Ureter (tissue), 1 donor: ENCODE measurements at places on chromosomes 5 and 9. TPM values are rescaled to one million over a fixed set of nuclear protein-coding genes. Genes with fewer than 3 reads are reported as not detected.

The PCDHGA7 gene
- 5.8 TPM for total RNA-seq

The SH3RF2 gene
- 9.5 TPM for total RNA-seq

The LMX1B gene
- not detected for total RNA-seq

The PELO gene
- total RNA-seq: 44.7 TPM

The SYK gene
- total RNA-seq: 52.9 TPM

The PDGFRB gene
- total RNA-seq: 108 TPM

The CTXN3 gene
- total RNA-seq: not detected

The CDKN2B gene
- 6.1 TPM for total RNA-seq

The PLEKHG4B gene
- 9.5 TPM for total RNA-seq

The PCDHGC4 gene
- total RNA-seq: 3.6 TPM

The MSMP gene
- total RNA-seq: not detected

The ANKRD34B gene
- total RNA-seq: not detected

The ZBTB34 gene
- 10.1 TPM for total RNA-seq

The CTSV gene
- not detected for total RNA-seq

The SPINK4 gene
- not detected for total RNA-seq

The BRINP1 gene
- 1.8 TPM for total RNA-seq

The DND1 gene
- 2.7 TPM for total RNA-seq

The ADGRD2 gene
- total RNA-seq: 0.29 TPM

The FAM221B gene
- 0.26 TPM for total RNA-seq

The MYOT gene
- 1.3 TPM for total RNA-seq

The AHRR gene
- total RNA-seq: 7.4 TPM

The CBY3 gene
- total RNA-seq: not detected

The CARD9 gene
- total RNA-seq: 11.5 TPM

The SMIM33 gene
- total RNA-seq: not detected

The WNT8A gene
- total RNA-seq: not detected

The NHP2 gene
- 183 TPM for total RNA-seq

The SELENOP gene
- 87.8 TPM for total RNA-seq

The PHF24 gene
- 1.7 TPM for total RNA-seq

The ADAMTSL1 gene
- 11.5 TPM for total RNA-seq

The GDF9 gene
- total RNA-seq: 0.73 TPM

The C8G gene
- 1.6 TPM for total RNA-seq

The ARAP3 gene
- total RNA-seq: 39.2 TPM

The TIMD4 gene
- total RNA-seq: 1.2 TPM

The POU5F2 gene
- 4.9 TPM for total RNA-seq

The FAM169A gene
- 15.2 TPM for total RNA-seq

The SH3TC2 gene
- 70.0 TPM for total RNA-seq

The LCN10 gene
- total RNA-seq: 40.6 TPM

The PRDM9 gene
- not detected for total RNA-seq

The IGIP gene
- total RNA-seq: 15.9 TPM

The IFNE gene
- 5.4 TPM for total RNA-seq

The INPP5E gene
- 13.5 TPM for total RNA-seq

The SLC1A3 gene
- 33.4 TPM for total RNA-seq

The NR4A3 gene
- total RNA-seq: 26.2 TPM

The ARL14EPL gene
- not detected for total RNA-seq

The CAMLG gene
- 19.8 TPM for total RNA-seq

The FOXD4L6 gene
- not detected for total RNA-seq
